H9 (cell line): ENCODE measurements at places on chromosomes 3 and 15. TPM values are rescaled to one million over a fixed set of nuclear protein-coding genes. Genes with fewer than 3 reads are reported as not detected.
A peak's percentile ranks its signal among the peaks of the same experiment; 100 is the strongest.

The HCLS1 gene
- 1.1 and 1.2 TPM in 2 replicates for total RNA-seq

The PP2D1 gene
- total RNA-seq = not detected in 2 replicates

The PDZRN3 gene
- total RNA-seq = 5.5 and 5.9 TPM in 2 replicates

The PLA2G4B gene
- total RNA-seq = 3.7 and 6.3 TPM in 2 replicates

The ABHD6 gene
- total RNA-seq = 1.8 and 2.2 TPM in 2 replicates

The DAZL gene
- total RNA-seq = 21.2 and 21.7 TPM in 2 replicates

The OCA2 gene
- 0.31 and 0.44 TPM in 2 replicates for total RNA-seq

The SLC2A2 gene
- total RNA-seq = not detected in 2 replicates

DNA sequence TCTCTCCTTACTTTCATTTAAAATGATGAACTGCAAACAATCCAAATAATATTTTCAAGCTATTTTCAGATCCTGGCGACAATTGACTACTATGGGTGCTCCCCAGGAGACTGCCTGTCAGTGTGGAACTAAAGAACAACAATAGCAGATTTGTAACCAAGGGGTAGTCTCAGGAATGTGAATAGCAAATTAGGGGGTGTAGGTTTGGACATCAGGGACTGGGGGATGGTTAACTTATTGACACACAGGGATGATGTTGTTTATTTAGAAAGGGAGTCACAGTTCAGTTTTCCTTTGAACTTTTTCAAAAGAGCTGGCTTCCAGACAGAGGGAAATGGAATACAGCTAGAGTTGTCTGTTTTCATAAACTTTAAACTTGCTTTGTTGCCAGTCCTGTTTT lies 229.8 kb downstream of the LRTM1 start:
- H3K27ac ChIP-seq = no peak overlapping the region
- H3K36me3 ChIP-seq = peaks cover 13% of the 10 kb centered on the region; the same call in 1 of the 2 replicates
- peaks cover 3% of the 10 kb centered on the region; the same call in 1 of the 2 replicates for H3K4me1 ChIP-seq

- H3K27ac ChIP-seq = no peak within 1 kb of the TSS
- no peaks in the 10 kb centered on the region for H3K36me3 ChIP-seq
- H3K27me3 ChIP-seq = peaks cover 39% of the 10 kb centered on the region; the same call in 1 of the 2 replicates
- peak; percentile 60 for DNase-seq
- peak within 1 kb of the TSS; percentile 84 for H3K4me3 ChIP-seq
Observed at GRCh38 chr3:186361762-186362536, at the start of gene DGKG. Gene DGKG (minus strand): TSS chr3:186362234. CDS start chr3:186320459, 41,775 bp downstream.

DNA sequence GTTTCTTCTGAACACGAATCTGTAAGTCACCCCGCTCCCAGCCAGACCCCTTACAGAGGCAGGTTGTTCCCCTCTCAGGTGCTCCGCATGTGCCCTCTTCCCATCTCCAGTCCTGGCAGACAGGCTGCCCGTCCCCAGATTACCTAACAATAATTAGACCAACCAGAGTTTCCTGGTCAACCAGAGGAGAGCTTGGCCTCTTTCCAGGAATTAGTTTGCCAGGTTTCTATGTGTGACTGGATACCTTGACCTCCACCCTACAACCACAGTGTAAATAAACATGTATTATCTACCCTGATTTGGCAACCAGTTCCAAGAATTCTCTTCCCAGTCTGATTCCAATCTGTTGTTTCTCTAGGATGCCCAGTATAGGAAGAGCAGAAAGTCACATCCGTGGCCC lies 178.0 kb upstream of the UMPS start:
- no peak for DNase-seq
- no peak overlapping the region for H3K4me3 ChIP-seq
- H3K4me1 ChIP-seq = no peaks in the 10 kb centered on the region
- no peaks in the 10 kb centered on the region; the same call in 1 of the 2 replicates for H3K27me3 ChIP-seq
- no peak overlapping the region for H3K27ac ChIP-seq

GRCh38 chr3:154954757-154955156 lies 125.4 kb upstream of the MME start:
- no peaks in the 10 kb centered on the region; the same call in 1 of the 3 replicates for H3K36me3 ChIP-seq
- no peak for DNase-seq
- H3K4me3 ChIP-seq = no peak overlapping the region

DNA sequence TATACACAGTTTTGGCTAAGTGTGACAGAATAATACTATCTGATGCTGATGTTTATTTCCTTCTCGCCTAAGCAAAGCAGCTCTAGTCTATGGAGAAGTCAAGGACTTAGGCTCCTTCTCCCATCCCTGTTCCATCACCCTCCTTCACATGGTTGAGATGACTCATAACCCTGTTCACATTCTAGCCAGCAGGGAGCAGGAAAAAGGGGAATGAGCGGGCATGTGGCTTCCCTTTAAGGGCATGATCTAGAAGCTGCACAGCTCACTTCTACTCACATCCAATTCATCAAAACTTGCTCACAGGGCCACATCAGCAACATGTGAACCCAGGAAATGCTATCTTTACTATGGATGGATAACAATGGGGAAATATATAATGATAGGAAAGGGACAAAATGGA lies 40.9 kb downstream of the CBLB start:
- H3K27me3 ChIP-seq = no peaks in the 10 kb centered on the region
- DNase-seq = peak; percentile 41
- H3K36me3 ChIP-seq = peaks cover 5% of the 10 kb centered on the region
- H3K4me1 ChIP-seq = no peaks in the 10 kb centered on the region

DNA sequence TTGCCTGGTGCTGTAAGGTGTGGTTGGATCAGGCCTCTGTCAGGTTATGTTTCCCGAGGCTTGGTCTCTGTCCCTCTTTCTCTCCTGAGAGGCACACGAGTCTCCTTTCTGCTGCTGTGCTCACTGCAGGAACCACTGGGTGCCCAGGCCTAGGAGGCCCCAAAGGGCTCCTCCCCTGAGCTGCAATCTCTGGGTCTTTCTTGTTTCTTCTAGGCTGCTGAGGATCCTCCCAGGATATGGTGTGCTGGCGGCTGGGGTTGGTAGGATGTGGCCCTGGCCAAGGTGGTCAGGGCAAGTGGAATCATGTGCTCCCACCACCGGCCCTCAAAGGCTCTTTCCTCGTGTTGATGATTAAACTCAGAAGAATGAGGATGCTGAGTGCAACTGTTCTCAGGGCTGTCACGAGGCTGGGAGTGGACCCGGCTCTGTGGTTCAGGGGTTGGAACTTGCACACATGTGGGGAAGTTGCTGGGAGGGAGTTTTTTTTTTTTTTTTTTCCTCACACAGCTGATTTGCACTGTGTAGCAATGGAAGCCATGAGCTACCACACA lies 43.6 kb upstream of the CTSH start:
- no peaks in the 10 kb centered on the region for H3K4me1 ChIP-seq
- no peaks in the 10 kb centered on the region for H3K36me3 ChIP-seq
- H3K4me3 ChIP-seq = no peak overlapping the region
- no peak for DNase-seq
- no peak overlapping the region for H3K27ac ChIP-seq

- no peak overlapping the region for H3K27ac ChIP-seq
- H3K4me3 ChIP-seq = no peak overlapping the region
- H3K27me3 ChIP-seq = no peaks in the 10 kb centered on the region
- H3K4me1 ChIP-seq = peaks cover 6% of the 10 kb centered on the region; the same call in 1 of the 2 replicates
- peaks cover 5% of the 10 kb centered on the region for H3K36me3 ChIP-seq
Observed at GRCh38 chr3:171347301-171348039, 112.7 kb downstream of the TNIK start.

GRCh38 chr3:33030802-33031201 lies 66.1 kb downstream of the GLB1 start:
- H3K4me1 ChIP-seq = no peaks in the 10 kb centered on the region
- H3K36me3 ChIP-seq = peaks cover 5% of the 10 kb centered on the region; the same call in 1 of the 3 replicates
- no peaks in the 10 kb centered on the region for H3K27me3 ChIP-seq

DNA sequence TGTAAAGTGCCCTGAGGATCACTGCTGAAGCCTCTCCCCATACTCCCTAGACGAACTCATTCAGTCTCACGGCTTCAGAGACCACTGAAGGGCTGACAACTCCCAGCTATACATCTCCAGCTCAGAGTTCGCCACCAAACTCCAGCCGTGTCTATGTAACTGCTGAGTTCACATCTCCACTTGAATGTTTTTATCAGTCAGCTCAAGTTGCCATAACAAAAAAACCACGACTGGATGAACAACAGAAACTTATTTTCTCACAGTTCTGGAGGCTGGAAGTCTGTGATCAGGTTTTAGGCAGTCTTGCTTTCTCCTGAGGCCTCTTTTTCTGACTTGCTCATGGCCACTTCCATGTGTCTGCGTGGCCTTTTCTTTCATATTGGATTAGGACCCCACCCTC lies 223.0 kb upstream of the LRRFIP2 start:
- no peak overlapping the region for H3K4me3 ChIP-seq
- no peak overlapping the region for H3K27ac ChIP-seq
- DNase-seq = no peak
- no peaks in the 10 kb centered on the region for H3K4me1 ChIP-seq
- no peaks in the 10 kb centered on the region for H3K36me3 ChIP-seq

DNA sequence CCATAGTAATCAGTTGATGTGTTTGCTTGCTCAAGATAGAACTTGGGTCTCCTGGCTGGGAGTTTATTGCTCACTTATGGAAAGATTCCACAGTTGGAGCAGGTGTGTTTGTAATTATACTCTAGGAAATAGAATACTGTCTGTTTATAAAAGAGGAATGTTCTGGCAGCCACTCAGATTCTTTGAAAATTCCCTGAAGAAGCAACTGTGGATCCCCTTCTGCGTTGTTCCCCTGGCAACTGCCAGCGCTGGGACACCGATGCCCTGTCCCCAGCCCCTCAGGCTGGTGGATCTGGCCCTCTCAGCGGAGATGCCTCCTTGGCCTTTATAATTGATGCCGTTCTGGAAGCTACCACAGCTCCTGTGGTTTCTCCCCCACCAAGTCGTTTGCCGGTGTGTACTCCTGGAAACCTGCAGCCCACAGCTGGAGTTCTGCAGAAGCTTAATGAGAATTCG lies 225.9 kb downstream of the ITPR1 start:
- H3K36me3 ChIP-seq = no peaks in the 10 kb centered on the region
- H3K27ac ChIP-seq = no peak overlapping the region
- no peaks in the 10 kb centered on the region; the same call in 1 of the 2 replicates for H3K4me1 ChIP-seq
- H3K27me3 ChIP-seq = no peaks in the 10 kb centered on the region
- no peak for DNase-seq

- no peaks in the 10 kb centered on the region for H3K4me1 ChIP-seq
- H3K27me3 ChIP-seq = no peaks in the 10 kb centered on the region
- DNase-seq = no peak
- no peaks in the 10 kb centered on the region for H3K36me3 ChIP-seq
Observed at GRCh38 chr3:106809623-106810299, 567.5 kb upstream of the CCDC54 start.

DNA sequence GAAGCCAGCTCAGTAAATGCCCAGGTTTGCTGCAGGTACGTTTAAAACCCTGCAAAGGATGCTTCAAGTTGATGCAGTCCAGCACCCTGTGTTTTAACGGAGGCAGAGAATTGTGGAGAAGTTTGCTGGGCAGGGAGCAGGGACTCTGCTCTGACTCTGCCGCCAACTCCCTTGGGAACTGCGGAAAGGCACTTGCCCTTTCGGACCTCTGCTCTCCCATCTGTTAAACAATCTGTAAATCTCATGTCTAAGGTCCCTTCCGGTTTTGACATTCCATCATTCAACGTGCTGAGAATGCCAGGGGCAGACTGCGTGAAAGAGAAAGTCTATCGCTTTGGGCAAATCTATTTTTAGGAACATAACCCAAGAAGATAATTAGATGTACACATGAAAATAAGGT lies 184.5 kb downstream of the OPA1 start:
- H3K27ac ChIP-seq = no peak overlapping the region
- no peaks in the 10 kb centered on the region for H3K36me3 ChIP-seq
- no peak for DNase-seq
- peaks cover 8% of the 10 kb centered on the region; the same call in 1 of the 2 replicates for H3K4me1 ChIP-seq
- H3K4me3 ChIP-seq = no peak overlapping the region
- H3K27me3 ChIP-seq = peaks cover 4% of the 10 kb centered on the region; the same call in 1 of the 2 replicates

DNA sequence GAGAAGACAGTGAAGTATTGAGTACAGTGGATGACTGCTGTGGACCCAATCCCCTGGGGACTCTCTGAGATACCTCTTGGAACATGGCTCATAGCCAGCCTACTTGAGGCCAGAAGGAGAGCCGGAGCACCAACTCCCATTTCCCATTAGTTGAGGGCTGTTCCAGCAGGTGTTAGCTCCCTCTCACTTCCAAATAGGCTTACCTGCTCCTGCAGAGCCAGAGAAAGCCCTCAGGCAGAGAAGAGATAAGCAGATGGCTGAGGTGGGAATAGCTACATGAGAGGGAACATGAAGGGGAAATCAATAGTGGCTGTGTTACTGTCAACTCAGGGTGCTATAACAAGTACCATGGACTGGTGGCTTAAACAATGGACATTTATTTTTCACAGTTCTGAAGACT lies 4.6 kb upstream of the CCK start:
- no peak for DNase-seq
- no peak overlapping the region for H3K4me3 ChIP-seq
- no peaks in the 10 kb centered on the region for H3K4me1 ChIP-seq
- H3K27ac ChIP-seq = no peak overlapping the region
- no peaks in the 10 kb centered on the region for H3K36me3 ChIP-seq

- H3K27me3 ChIP-seq = no peaks in the 10 kb centered on the region
- DNase-seq = no peak
- H3K36me3 ChIP-seq = no peaks in the 10 kb centered on the region
- no peak overlapping the region for H3K4me3 ChIP-seq
- no peak overlapping the region for H3K27ac ChIP-seq
Observed at GRCh38 chr3:142098964-142099363, 50.4 kb downstream of the TFDP2 start.

- H3K4me3 ChIP-seq = no peak overlapping the region
- no peaks in the 10 kb centered on the region; the same call in 1 of the 2 replicates for H3K36me3 ChIP-seq
- H3K4me1 ChIP-seq = no peaks in the 10 kb centered on the region
- no peaks in the 10 kb centered on the region for H3K27me3 ChIP-seq
Observed at GRCh38 chr3:75136100-75136897, 521.8 kb upstream of the CNTN3 start.

GRCh38 chr15:38487378-38487777 lies 33.5 kb downstream of the FAM98B start:
- no peak overlapping the region for H3K4me3 ChIP-seq
- H3K4me1 ChIP-seq = no peaks in the 10 kb centered on the region
- no peak overlapping the region for H3K27ac ChIP-seq
- no peaks in the 10 kb centered on the region for H3K27me3 ChIP-seq

GRCh38 chr3:146823622-146824021 lies 218.5 kb upstream of the PLSCR5 start:
- no peak for DNase-seq
- H3K4me3 ChIP-seq = no peak overlapping the region
- H3K27me3 ChIP-seq = no peaks in the 10 kb centered on the region

GRCh38 chr3:155270485-155271342 lies 22.8 kb downstream of the STRIT1 start:
- peaks cover 12% of the 10 kb centered on the region for H3K36me3 ChIP-seq
- no peak overlapping the region for H3K27ac ChIP-seq
- no peaks in the 10 kb centered on the region for H3K4me1 ChIP-seq

DNA sequence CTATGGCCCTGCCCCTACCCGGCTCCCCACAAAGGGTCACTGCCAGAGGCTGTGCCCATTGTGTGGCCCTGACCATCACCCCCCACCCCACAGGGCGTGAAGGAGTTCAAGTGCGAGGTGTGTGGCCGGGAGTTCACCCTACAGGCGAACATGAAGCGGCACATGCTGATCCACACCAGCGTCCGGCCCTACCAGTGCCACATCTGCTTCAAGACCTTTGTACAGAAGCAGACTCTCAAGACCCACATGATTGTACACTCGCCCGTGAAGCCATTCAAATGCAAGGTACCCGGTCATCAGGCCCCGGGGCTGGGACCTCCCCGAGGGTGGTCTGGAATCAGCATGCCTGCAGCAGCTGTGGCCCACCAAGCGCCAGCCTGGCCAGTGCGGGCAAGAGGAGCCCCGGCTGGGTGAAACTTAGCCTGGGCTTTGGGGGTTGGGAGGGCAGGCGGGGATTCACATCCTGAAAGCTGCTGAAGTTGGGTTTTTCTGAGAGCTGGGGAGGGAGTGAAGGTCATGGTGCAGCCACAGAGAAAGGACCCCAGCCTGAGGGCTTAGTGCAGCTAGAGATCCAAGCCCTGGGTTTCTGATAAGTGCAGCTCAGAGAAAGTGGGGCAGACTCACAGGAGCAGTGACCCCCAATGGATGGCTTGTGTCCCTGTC lies 29.2 kb downstream of the IDH2 start:
- no peaks in the 10 kb centered on the region; the same call in 1 of the 2 replicates for H3K4me1 ChIP-seq
- H3K27ac ChIP-seq = no peak overlapping the region
